Uterine smooth muscle cell (primary cell): ENCODE measurements at places on chromosomes 2 and 18. TPM values are rescaled to one million over a fixed set of nuclear protein-coding genes. Genes with fewer than 3 reads are reported as not detected.

Gene DSC3
- total RNA-seq: 0.12 and 0.22 TPM in 2 replicates

Gene EMILIN1
- total RNA-seq: 196 and 328 TPM in 2 replicates

Gene MAIP1
- 19.6 and 24.1 TPM in 2 replicates for total RNA-seq

Gene SCYGR1
- total RNA-seq: not detected in 2 replicates

Gene IL36B
- not detected in 2 replicates for total RNA-seq

Gene BOLA3
- total RNA-seq: 33.7 and 50.0 TPM in 2 replicates

Gene ZC3H15
- total RNA-seq: 99.1 and 103 TPM in 2 replicates
